KG1 (cell line): ENCODE measurements at places on chromosomes 7 and 10.
A peak's percentile ranks its signal among the peaks of the same experiment; 100 is the strongest.

- no peak for DNase-seq
These were observed 17.7 kb downstream of the CLIP2 start for GRCh38 chr7:74306730-74307469.

- no peak for DNase-seq
These were observed 171.2 kb downstream of the GFRA1 start for GRCh38 chr10:116101616-116102315.

- DNase-seq, result no peak
These were observed 2.3 kb downstream of the DDIT4 start for GRCh38 chr10:72276013-72276387.

GRCh38 chr10:31581741-31582323 is 262.8 kb downstream of the ZEB1 start:
- peak; percentile 72 for DNase-seq

DNA sequence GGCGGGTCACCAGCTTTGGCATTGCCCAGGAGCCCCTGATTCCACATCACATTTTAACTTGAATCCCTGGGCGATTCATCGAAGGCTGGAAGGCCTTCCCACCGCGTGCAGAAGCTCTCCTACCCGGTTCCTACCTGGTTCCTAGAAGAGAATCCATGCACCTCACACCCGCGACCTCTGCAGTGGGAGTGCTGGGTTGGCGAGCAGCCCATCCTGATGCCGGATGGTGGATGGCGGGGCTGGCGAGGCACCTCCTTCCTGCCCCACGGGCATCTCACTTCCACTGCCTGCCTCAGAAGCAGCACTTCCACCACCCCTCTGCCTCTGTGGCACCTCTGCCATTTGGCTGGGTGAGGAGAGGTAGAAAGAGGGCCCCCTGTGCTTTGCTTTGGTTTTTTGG is 32.0 kb downstream of the NUB1 start:
- DNase-seq, result no peak

DNA sequence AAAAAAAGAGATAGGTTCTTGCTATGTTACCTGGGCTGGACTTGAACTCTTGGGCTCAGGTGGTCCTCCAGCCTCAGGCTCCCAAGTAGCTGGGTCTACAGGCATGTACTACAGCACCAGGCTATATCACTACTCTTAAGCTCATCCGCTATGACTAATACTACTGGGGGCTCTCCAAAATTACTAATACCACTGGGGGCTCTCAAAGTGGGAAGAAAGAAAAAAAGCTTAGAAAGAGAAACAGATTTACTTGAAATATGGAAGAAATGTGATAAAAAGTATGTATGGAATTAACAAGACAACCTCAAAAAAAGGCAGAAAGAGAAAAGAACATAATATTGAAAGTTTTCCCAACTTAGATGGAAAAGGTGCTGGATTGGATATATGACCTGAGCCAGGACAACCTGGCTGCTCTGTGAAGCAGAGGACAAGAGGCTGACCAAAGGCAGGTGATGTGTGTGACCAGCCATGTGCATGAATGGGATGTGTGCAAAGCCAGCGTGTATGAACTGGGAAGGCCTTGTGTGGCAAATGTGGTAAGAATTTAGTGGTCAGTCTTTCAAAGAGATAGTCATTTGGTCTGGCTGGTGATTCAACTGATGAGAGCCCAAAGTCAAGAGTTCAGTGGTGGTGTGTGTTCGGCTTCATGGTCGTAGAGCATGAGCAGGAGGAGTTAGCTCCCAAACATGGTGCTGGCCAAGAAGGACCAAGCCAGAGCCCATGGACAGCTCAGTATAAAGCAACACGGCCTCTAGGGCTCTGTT is 232.4 kb upstream of the KLF14 start:
- DNase-seq, result no peak
